ENCODE measurements at places on chromosomes 5 and 9.

DNA sequence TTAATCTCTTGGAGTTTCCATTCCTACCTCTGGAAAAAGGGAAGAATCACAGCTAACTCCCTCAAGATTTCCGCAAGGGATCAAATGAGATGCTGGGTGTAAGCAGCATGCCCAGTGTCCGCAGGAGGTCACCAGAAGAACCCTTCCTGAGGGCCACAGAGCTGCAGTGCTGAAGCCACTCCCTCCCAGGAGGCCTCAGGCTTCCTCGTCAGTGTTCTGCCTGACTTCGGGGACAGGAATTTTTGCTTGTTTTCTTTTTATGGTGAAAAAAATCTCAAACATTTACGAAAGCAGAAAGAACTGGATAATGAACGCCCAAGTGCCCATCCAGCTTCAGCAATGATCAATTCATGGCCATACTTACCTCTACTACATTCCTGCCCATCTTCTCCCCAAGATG lies 183.0 kb downstream of the CDK5RAP2 start:
- DNase-seq, result no peak

DNA sequence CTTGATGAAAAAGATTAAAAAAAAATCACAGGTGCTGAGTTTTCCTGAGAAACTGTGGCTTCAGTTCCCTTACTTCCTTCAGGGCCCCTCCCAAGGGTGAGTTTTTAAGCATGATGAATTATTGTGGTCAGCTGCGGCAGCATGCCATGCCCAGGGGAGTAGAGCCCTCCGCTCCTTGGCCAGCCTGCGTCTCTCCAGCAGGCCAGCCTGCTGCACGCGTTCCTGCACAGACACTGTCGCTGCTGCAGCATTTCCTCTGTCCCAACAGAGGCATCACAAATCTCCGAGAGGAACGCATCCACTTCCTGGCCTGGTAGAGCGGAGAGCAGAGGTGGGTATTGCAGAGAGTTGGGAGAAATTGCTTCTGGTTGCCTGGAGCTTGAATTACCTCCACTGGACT lies 26.1 kb upstream of the GLRA1 start:
- DNase-seq, result no peak

DNA sequence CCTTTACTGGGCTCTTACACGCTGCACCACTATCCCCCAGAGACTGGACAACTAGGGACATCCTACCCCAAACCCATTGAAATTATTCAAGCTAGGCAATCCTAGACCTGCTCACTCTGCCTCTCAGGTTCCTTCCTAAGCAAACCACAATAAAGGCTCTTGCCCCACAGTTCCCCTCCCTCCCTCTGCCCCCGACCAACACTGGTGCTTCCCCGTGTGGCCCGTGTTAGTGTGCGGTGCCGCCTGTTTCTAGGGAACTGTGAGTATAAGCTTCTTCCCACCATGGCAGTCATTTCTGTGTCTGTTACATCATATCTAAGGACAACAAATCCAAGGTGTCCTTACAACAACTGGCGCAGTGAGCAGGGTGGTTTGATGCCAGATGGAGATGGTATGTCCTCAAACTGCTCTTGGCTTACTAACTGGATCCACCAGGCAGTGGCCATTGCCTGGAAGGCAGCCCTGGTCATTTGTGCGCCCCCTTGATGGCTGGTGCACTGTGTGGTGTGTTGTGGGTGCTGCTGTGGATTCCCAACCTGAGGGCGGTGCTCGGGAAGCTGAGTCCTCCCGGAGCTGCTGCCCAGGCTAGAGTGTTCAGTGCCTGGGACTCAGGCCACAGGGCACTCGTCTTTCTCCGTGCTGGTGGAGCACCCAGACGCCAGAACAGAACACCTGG lies 8.4 kb upstream of the MXD3 start:
- DNase-seq, result no peak

GRCh38 chr9:71638627-71639026 lies 129.7 kb downstream of the CEMIP2 start:
- no peak for DNase-seq

- no peak for DNase-seq
Observed at GRCh38 chr9:80144406-80144805, 572.6 kb downstream of the TLE4 start.

DNA sequence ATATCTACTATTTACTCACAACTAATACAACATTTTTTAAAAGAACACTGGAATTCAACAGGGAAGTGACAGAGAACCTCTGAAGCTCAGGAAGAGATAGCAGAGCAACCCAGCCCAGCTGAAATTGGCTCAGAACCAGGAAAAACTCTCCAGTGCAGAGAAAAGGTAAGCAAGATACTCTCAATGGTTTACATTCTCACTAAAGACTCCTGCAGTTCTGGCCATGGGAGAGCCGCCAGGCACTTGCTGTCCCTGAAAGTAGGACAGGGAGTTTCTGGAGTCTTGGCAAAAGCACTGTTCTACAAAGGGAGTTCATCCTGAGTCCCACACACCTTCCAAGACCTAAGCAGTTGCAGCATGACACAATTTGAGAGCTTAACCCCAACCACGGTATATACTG lies 330.8 kb downstream of the TRIM36 start:
- no peak for DNase-seq

DNA sequence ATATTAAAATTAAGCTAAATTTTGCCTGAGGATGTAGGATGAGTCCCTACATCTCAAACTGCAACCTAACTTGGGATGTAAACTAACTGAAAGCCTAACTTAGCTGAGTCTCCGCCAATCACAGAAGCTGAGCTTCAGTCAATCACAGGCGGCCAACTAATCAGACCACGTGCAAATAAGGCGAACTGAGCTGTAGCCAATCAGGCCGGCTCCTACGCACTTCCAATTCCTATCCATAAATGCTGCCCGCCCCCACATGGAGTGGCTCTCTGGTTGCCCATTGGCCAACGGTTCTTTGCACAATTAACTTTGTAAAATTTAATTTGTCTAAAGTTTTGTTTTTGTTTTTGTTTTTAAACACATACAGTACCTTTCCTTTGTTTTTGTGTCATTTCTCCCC lies 13.9 kb upstream of the GPX8 start:
- no peak for DNase-seq

- no peak for DNase-seq
Observed at GRCh38 chr5:155276231-155276630, 262.7 kb downstream of the KIF4B start.

- DNase-seq, result no peak
Observed at GRCh38 chr5:173771725-173772383, 116.3 kb upstream of the CPEB4 start.

GRCh38 chr5:60504342-60504741 lies 195.6 kb downstream of the DEPDC1B start:
- no peak for DNase-seq

DNA sequence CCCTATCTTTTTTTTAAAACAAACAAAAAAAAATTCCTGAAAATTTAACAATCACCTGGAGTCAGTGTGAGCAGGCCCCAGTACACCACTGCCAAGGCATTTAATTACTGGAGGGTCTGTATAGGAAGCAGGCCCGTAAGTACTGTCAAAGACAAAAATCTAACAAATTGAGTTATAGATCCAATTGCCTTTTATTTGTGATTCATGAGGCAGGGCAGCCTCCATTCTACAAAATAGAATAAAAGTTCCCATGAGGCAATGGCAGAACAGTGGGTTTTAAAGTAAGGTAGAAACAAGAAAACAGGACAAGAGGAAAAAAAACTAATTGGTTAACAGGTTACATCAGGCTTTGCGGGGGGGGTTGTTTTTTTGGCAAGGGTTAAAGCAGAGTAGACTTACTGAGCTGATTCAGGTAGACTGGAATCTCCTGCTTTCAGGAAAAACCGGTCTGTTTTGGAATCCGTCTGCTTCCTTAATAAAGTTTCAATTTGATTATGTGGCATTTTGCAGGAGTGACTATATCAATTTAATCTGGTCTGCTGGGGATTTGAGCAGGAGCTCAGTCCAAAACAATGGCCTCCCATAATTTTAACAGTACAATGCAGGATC lies 48.9 kb downstream of the AUH start:
- DNase-seq, result no peak

DNA sequence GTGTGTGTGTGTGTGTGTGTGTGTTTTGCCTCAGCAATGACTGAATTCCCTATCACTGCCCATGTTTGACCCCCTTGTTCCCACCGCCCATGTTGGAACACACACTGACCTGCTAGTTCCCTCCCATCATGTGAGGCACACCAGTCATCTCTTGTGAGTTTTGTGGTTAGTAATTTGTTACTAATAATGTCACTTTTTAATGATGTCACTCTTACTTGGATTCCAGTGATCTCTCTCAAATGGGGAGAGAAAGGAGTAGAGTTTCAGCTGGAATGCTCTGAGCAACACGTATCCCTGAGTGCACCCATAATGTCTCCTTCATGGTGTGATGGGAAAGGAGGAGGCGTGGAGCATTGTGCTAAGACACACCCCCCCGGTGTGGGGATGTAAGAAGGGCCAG lies 172.6 kb downstream of the SH3GL2 start:
- no peak for DNase-seq

- no peak for DNase-seq
Observed at GRCh38 chr5:95850391-95850894, 27.9 kb upstream of the GLRX start.

DNA sequence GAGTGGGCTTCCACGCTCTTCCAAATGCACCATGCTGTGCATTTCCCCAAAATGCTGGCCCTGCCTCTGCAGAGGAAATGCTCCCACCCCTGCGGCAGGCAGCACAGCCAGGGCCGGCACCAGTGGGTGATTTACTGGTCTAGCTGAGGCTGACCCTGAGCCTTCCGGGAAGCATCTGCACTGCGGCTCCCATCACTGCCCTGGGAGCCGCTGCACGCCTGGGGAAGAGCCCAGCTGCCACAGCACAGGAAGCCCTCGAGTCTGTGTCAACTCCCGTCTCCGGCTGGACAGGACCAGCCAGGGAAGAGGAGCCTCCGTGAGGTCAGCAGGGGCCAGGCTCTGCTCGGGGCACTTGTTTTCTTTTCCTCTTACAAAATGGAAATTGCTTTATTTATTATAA lies 25.1 kb upstream of the EEIG1 start:
- no peak for DNase-seq

DNA sequence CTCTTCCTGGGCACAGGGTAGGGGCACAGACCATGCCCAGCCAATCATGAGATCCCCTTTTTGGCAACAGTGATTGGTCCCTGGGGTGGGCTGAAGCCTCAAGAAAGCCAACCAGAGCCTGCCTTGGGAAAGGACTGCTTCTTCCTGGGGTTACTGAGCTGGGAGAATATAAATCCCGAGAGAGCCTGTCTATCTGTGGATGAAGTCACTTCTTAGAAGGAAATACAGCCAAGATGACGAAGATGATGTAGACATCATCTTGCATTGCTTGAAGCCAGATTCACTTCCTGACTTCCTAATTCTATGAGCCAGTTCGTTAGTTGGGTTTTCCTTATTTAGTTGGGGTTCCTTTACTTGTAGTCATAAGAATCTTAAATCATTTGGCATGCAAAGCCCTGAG lies 50.1 kb upstream of the PWWP2A start:
- DNase-seq, result no peak

DNA sequence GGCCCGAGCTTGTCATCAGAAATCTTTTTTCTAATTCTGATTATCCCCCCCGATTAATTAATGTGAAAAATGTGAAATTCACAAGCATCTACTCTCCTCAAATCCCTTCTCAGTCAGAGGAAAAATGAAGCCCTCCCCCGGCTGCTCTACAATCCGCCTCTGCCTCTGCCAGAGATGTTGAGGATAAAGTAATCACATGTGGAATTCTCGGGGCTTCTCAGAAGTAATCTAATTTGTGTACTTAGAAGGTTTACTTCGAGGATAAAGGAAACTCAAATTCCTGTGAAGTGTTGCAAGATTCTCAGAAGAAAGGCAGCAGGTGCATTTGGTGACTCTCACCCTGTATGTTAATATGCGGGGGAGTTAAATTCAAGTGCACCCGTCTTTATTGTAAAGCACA lies 726.1 kb upstream of the ADAMTS16 start:
- DNase-seq, result no peak

- no peak for DNase-seq
Observed at GRCh38 chr9:15915711-15916110, 362.9 kb downstream of the CCDC171 start.

- DNase-seq, result no peak
Observed at GRCh38 chr9:94996641-94997040, 270.1 kb downstream of the AOPEP start.

GRCh38 chr5:106940301-106940846 lies 730.4 kb downstream of the EFNA5 start:
- DNase-seq, result no peak

GRCh38 chr5:100890461-100891008 lies 12.5 kb downstream of the ST8SIA4 start:
- peak; percentile 62 for DNase-seq

DNA sequence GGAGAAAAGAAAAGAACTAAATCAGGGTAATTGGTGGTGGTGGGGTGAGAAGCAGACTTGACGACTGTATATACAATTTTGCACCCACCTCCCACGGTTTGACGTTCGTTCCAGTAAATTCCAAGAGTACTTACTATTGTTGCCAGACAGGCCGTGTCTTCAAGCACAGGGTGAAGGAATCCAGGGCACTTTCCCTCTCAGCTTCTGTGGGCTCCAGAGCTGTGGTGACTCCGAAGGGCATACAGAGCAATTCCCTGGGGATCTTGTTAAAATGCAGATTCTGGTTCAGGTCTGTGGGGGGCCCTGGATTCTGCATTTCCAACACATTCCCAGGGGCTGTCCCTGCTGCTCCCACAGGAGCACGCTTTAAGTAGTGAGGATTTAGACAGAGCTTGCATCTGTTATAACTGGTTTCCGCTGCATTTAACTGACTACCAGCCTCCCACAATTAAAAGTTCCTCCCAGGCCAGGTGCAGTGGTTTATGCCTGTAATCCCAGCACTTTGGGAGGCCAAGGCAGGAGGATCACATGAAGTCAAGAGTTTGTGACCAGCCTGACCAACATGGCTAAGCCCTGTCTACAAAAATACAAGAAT lies 49.3 kb upstream of the FANCC start:
- DNase-seq, result no peak

DNA sequence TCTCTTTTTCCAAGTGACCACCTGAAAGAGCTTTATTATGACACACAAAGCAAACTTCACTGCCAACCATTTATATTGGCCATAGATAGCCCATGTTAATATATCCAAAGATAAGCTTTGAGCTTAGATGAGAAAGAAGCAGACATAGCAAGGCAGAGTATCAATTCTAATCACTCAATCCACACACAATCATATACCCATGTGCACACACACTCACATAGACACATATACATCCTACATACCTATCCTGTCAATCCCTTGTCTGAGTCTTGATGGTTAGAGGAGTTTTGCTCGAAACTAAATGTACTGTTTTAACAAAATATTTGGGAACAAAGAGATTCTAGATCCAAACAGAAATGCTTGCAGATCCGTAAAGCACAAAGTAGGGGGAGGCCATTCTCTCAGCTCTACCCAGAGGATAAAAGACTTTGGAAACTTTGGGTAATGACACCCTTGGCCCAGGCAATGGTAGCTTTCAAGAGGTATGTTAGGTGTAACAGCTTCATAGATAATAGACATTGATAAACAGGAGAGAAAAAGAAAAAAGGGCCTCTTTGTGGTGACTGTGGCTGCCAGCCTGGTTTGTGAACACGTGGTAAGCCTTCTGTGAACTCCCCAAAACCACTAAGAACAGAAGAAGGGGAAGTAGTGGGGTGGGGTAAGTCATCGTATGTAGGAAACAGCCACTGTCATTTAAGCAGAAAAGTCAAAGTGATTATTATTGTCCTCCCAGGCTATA lies 121.6 kb downstream of the TLR4 start:
- no peak for DNase-seq

Measured in Karpas-422 (cell line).